ENCODE measurements at places on chromosomes 4 and X. TPM values are rescaled to one million over a fixed set of nuclear protein-coding genes. Genes with fewer than 3 reads are reported as not detected.

Gene SH2D1A
- total RNA-seq, result 25.8 TPM

Gene CT45A2
- not detected for total RNA-seq

Gene ZCCHC4
- total RNA-seq, result 11.4 TPM

Gene HPF1
- 7.8 TPM for total RNA-seq

Gene AMBN
- not detected for total RNA-seq

Gene PPEF1
- total RNA-seq, result 0.39 TPM

Gene GPR82
- total RNA-seq, result not detected

Gene CPZ
- total RNA-seq, result not detected

Gene STIM2
- 73.4 TPM for total RNA-seq

Gene DAPP1
- total RNA-seq, result 24.5 TPM

Gene AVPR2
- total RNA-seq, result not detected

Gene PJA1
- total RNA-seq, result 20.2 TPM

Gene LIMCH1
- total RNA-seq, result not detected

Gene ZDHHC15
- 0.10 TPM for total RNA-seq

Gene PGAM4
- total RNA-seq, result not detected

Gene TTC29
- total RNA-seq, result not detected

Gene HMX1
- total RNA-seq, result not detected

Gene SHROOM3
- not detected for total RNA-seq

Gene AFF2
- total RNA-seq, result 0.31 TPM

Gene TRIM75
- total RNA-seq, result not detected

Gene ASMT
- 0.52 TPM for total RNA-seq

Gene MFAP3L
- total RNA-seq, result 3.1 TPM

Gene RBBP7
- total RNA-seq, result 105 TPM

Gene PPBP
- total RNA-seq, result 58.0 TPM

Gene MAGEA2B
- not detected for total RNA-seq

Gene NPY5R
- not detected for total RNA-seq

Gene XK
- total RNA-seq, result 11.3 TPM

Gene FAM236A
- not detected for total RNA-seq

Gene WWC2
- total RNA-seq, result 6.3 TPM

Gene NUDT11
- total RNA-seq, result 0.44 TPM

Gene DGKK
- not detected for total RNA-seq

Gene TENM3
- total RNA-seq, result not detected

Gene CASK
- total RNA-seq, result 107 TPM

Gene RHOXF2
- not detected for total RNA-seq

Gene KCTD8
- not detected for total RNA-seq

Gene UGT2B7
- total RNA-seq, result not detected

Gene CFI
- not detected for total RNA-seq

Gene USP17L13
- not detected for total RNA-seq

Gene LGI2
- total RNA-seq, result not detected

Gene ATP11C
- 17.1 TPM for total RNA-seq

Gene IRAK1
- total RNA-seq, result 92.5 TPM

Gene NDP
- not detected for total RNA-seq

Gene CCDC158
- total RNA-seq, result not detected

Gene SLC6A14
- total RNA-seq, result not detected

Gene STATH
- total RNA-seq, result not detected

Gene STK32B
- 0.12 TPM for total RNA-seq

Gene AMTN
- not detected for total RNA-seq

Gene TMEM31
- total RNA-seq, result not detected

Gene NDUFB11
- 55.4 TPM for total RNA-seq

Gene FUNDC1
- total RNA-seq, result 5.4 TPM

Gene SORBS2
- 0.07 TPM for total RNA-seq

Gene IL21
- total RNA-seq, result 0.77 TPM

Gene MAGIX
- 1.0 TPM for total RNA-seq

Gene TAB3
- total RNA-seq, result 23.1 TPM

Gene SPRY1
- total RNA-seq, result 17.2 TPM

Gene HSD17B13
- 0.20 TPM for total RNA-seq

Gene ARHGEF9
- 16.2 TPM for total RNA-seq

Gene BMPR1B
- not detected for total RNA-seq

All from T-helper 17 cell (primary cell).